Glutamatergic neuron (in vitro differentiated cells): ENCODE measurements at places on chromosomes 1 and 21.

DNA sequence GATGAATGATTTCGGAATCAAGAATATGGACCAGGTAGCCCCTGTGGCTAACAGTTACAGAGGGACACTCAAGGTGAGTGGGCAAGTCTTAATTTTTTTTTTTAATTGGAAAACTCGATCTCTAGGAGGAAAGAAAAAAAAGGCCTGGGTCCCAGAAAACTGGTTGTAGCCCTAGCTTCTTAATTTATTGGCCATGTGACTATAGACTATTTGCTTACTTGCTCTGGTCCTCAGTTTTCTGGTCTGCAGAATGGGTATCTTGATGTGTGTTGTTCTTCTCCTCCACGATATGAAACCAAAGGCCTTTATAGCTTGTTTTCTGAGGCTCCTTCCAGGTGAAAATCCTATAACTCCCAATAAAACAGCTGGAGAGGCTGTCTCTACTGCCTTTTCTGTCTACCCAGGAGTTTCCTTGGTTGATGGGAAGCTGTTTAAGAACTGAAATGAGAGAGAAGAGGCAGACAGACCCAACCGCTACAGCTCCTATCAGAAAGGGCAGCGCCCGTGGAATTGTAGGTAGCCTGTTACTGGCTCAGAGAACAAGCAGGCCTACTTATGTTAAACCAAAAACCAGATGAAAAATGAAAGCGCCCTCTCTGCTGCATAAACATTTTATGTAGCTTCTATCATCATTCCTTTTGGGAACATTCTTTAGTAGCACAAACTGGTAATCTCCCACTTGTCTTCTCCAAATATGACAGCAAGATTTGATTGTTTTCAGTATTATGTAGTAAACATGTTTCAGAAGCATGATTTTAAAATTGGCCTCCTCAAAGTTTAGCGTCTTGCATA, 4.5 kb downstream of the ETS2 start:
- DNase-seq = no peak

GRCh38 chr1:66402194-66402593, 131.8 kb upstream of the SGIP1 start:
- peak; percentile 65 for DNase-seq

DNA sequence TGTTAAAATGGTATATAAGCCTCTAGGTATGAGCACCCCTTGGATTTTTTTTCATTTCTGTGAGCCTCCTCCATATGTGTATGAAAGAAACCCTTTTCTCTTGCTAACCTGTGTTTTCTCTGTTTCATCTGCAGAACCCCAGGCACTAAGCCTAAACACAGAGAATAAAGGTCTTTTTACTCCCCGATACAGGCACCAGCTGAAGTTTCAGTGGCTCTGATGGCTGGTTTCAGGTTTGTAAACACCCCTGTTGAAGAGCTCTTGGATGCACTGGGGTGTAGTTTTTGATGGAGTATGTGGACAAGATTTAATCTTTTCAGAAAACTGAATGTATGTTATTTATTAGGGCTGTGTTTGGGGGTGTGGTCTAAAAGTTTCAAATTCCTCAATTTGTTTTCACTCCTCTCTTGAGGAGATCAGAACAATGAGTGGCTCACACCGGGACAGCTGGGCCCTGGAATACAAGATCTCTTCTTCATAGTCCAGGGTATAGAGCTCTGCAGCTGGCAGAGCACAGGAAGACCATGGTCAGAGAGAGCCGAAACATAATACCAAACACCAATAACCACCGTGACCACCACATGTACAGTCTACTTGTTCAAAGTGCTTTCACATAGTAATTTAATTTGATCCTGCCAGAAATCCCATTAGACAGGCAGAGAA, 50.2 kb upstream of the VTCN1 start:
- no peak for DNase-seq

DNA sequence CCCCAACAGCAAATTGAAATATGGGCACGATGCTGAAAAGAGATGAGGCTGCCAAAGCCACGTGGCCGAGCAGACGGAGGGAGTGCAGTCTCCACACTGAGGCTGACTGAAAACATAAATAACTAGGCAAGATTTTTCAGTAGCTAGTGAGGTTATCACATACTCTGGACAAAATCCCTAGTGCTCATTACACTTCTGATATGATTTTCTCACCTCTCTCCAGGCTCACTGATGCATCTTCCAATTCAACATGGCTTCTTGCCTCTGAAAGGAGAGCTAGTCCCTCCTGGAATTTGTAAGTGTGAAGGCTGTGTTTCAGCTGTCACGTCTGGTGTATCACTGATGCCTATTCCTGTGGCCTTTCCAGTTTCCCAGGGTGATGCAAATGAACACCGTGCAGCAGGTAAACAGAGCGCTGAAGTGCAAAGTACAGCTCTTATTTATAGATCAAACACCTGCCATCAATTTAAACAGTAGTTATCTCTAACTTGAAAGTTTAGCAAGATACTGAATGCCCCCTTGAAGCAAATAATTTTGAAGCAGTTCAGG, 656.1 kb downstream of the KIF26B start:
- no peak for DNase-seq

DNA sequence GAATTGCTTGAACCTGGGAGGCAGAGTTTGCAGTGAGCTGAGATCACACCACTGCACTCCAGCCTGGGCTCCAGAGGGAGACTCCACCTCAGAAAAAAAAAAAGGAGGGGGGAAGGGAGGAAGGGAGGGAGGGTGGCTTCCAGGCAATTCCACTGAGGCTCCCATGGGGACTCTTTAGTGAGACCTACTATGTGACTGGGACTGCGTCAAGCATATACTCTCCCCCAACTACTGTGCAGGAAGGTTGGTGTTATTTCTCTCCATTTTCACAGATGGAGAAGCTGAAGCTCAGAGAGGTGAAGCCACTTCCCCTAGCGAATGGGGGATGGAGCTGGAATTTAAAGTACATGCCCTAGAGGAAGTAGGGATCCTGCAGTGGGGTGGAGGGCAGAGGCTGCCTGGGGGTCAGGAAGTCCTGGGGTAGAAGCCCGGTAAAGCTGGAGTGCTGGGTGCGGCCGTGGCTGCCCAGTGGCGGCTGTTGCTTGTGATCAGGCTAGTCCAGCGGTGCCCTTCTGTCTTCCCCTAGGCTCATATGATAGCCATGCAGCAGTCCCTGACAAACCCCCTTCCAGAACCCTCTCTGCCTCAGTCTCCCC, 40.3 kb downstream of the RAP1GAP start:
- DNase-seq = no peak

DNA sequence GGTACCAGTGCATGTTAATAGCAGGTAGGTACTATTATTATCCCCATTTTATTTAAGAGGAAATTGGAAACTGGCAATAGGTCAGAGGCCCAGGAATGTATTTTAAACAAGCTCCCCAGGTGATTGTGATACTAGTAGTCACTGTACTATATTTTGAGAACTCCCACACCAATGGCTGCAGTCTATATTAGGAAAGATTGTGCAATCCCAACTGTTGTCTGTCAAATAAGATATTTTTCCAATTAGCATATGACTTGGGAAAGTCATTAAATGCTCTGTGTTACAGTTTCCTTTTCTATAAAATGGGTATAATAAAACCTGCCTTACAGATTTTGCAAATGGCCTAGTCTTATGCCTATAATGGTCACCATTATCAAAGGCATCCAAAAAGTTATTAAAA, 94.2 kb upstream of the DMRTA2 start:
- DNase-seq = no peak
